CD4-positive, alpha-beta T cell treated with Interleukin-12 subunit alpha and Interleukin-12 subunit beta, for 1 hour (primary cell): ENCODE measurements at places on chromosomes 13 and 19.
A peak's percentile ranks its signal among the peaks of the same experiment; 100 is the strongest.

GRCh38 chr13:37597477-37598025 lies 1.0 kb downstream of the POSTN start:
- no peak for DNase-seq

- no peak for DNase-seq
Observed at GRCh38 chr13:31518645-31519044, 220.7 kb upstream of the RXFP2 start.

DNA sequence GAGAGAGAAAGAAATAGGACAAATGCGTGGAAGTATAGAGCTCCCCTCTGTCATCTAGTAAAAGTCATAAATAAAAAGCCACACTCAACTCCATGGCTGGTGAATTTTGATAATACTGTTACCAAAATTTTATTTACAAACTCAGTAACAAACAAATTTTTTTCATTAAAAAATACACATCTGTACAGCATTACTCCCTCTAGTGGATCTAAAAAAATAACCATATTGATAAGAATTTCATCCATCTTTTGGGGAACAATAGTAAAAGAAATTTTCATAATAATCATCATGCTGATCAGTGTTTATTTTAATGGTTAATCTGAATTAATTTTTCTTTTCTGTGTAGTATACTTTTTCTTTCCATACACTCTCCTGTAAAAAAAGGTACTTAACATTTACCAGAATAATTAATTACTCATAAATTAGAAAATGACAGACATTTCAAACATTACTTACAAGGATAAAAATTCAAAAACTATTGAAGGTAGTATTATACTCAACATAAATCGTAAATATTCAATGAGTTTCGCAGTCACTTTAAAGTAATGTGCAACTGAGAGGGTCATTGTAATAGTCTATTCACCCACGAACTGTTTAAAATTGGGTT lies 173.5 kb upstream of the LSM14A start:
- no peak for DNase-seq

GRCh38 chr13:40549500-40550094 lies 116.8 kb downstream of the FOXO1 start:
- DNase-seq, result no peak

DNA sequence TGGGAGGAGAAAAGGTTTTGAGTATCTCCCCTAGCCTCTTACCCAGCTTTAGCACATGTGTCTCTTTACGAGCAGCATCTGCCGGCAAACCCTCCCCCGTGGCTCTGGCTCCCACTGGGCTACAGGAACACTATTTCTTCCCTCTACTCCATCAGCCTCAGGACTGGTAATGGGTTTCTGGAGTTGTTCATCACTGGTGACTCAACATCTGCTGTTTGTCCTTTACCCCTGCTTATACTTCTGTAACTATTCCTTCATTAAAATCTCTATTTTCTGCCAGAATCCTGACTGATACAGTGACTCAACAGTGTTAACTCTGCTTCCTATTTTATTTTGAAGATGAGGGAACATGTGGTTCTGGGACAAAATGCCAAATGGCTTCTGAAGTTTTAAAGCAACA lies 437.3 kb upstream of the HTR2A start:
- no peak for DNase-seq

DNA sequence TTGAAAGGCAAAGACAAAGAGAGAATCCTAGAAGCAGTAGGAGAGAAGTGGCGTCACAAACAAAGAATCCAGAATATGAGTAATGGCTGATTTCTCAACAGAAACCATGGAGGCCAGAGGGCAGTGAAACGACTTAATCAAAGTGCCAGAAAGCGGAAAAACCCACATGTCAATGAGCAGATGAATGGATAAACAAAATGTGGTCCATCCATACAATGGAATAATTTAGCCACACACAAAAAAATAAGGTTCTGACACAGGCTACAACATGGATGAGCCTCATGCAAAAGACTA lies 52.2 kb upstream of the RANBP3 start:
- DNase-seq, result no peak

GRCh38 chr13:87656306-87656705 lies 14.9 kb upstream of the SLITRK5 start:
- DNase-seq, result no peak

- no peak for DNase-seq
Observed at GRCh38 chr13:48873587-48873986, 102.1 kb upstream of the FNDC3A start.

DNA sequence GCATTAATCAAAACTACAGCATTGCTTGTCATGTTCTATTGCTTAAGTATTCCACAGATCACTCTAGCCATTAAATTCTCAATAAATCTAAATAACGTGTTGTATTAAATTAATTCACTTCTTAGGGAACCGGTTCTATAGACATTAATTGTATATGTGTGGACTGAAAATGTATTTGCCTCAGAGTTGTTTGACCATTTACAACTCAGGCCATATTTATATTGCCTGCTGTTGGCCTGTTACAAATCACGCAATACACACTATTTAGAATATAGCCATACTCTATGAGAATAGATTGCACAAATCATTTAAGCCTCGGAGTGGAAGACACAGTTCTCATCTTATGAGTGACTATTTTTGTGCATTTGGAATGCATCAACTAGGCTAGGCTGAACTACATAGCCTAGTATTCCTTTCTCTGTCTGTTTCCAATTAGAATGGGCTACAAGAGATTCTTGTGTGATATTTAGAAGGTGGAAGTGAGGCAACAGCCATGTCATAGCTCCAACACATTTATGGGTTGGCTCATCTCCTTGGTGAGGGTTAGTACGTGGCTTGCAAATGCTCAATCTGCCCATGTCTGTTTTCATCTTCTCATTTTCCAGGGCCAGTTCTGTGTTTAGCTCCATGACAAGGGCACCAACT lies 1116.1 kb downstream of the PCDH9 start:
- no peak for DNase-seq

DNA sequence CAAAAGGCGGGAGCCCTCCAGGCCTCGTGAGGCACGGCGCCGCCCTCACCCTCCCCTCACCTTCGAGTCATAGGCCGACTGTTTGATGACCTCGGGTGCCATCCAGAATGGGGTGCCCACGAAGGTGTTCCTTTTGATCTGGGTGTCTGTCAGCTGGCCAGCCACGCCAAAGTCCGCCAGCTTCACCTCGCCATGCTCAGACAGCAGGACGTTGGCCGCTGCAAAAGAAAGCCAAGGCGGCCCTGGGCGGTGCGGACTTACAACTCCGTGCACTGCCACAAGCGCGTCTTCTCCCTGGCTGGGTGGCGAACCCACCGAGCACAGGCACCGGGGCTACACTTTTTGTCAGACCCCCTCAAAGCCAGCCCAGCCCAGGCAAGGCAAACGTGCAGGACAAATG lies 102.1 kb downstream of the STK24 start:
- DNase-seq, result no peak

DNA sequence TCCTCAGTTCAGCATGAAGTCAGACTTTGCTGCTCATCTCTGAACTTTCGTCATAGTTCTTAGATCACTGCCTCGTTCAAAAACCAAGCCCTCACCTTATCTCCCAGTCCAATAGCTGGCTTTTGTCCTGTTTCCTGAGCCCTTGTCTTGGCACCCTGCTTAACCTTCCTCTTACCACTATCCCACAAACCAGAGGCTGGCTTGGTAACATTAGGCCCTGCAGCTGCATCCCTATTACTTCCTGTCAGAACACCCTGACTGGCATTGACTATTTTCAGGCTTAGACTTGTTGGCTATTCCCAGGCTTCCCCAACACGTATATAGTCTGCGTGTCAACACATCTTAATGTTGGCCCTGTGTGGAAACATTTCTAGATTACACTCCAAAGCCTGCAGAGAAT lies 172.4 kb downstream of the VWA8 start:
- DNase-seq, result no peak

GRCh38 chr19:41646589-41647204 lies 19.8 kb upstream of the CEACAM4 start:
- peak; percentile 32 for DNase-seq

DNA sequence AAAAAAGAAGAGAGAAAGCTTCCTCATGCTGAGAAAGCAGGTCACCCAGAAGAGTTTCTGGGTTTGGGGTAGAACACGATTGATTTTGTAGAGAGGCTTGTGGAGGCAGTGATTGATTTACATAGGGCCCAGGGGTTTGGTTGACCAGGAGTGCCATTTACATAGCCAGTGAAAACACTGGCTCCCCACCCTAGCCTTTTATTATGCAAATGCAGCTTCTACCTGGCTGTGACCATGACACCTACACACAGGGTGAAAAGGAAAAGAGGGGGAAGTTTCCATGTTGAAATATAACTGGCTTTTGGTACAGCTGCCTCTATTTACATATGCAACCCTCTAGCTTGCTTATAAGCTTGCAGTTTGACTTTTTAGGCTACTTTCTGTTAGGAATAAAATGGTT lies 62.0 kb downstream of the ZNF100 start:
- DNase-seq, result no peak

GRCh38 chr13:20192836-20193161 lies at the start of gene GJB2:
TSS of gene GJB2 (minus strand) at chr13:20192938. CDS start at chr13:20189581, 3,357 bp downstream.
- no peak for DNase-seq

- DNase-seq, result no peak
Observed at GRCh38 chr13:69450245-69450644, 657.4 kb upstream of the ATXN8OS start.
